ENCODE measurements at places on chromosomes 12 and 14. TPM values are rescaled to one million over a fixed set of nuclear protein-coding genes. Genes with fewer than 3 reads are reported as not detected.

The B4GALNT1 gene
- 0.51 TPM for total RNA-seq

The GALNT8 gene
- total RNA-seq = under 0.01 TPM

The OR4N2 gene
- total RNA-seq = not detected

The ULK1 gene
- total RNA-seq = 14.9 TPM

The APOLD1 gene
- 1.5 TPM for total RNA-seq

GRCh38 chr14:52845081-52845480 lies 53.7 kb upstream of the GNPNAT1 start:
- H3K4me3 ChIP-seq = no peak overlapping the region
- no peaks in the 10 kb centered on the region for H3K36me3 ChIP-seq
- H3K4me1 ChIP-seq = peaks cover 7% of the 10 kb centered on the region

DNA sequence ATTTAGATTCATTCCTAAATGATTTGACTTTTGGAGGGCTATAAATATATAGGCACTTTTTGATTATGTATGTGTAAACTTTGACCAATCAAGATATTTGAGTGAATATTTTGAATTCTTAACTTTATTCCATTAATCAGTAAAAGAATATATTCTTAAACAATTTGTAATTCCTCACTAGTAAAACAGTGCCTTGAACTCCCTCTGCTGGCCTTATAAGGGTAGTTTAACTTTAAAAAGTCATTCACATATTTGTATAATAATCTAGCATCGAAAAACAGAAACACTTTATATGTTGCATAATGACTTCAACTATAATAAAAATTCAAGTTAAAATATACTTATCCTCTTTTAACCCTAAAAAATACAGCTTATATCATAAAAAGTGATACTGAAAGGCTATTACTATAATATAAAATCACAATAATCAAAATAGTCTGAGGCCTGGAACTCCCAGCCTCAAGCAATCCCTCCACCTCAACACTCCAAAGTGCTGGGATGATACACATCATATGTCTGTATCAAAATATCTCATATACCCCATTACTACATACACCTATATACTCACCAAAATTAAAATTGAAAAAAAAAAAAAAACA lies 31.2 kb downstream of the CCDC59 start:
- H3K4me1 ChIP-seq = no peaks in the 10 kb centered on the region
- DNase-seq = peak; percentile 13
- H3K4me3 ChIP-seq = no peak overlapping the region
- no peaks in the 10 kb centered on the region for H3K36me3 ChIP-seq
- no peaks in the 10 kb centered on the region for H3K27me3 ChIP-seq

The SDR9C7 gene
- not detected for total RNA-seq

The GRIN2B gene
- total RNA-seq = not detected

DNA sequence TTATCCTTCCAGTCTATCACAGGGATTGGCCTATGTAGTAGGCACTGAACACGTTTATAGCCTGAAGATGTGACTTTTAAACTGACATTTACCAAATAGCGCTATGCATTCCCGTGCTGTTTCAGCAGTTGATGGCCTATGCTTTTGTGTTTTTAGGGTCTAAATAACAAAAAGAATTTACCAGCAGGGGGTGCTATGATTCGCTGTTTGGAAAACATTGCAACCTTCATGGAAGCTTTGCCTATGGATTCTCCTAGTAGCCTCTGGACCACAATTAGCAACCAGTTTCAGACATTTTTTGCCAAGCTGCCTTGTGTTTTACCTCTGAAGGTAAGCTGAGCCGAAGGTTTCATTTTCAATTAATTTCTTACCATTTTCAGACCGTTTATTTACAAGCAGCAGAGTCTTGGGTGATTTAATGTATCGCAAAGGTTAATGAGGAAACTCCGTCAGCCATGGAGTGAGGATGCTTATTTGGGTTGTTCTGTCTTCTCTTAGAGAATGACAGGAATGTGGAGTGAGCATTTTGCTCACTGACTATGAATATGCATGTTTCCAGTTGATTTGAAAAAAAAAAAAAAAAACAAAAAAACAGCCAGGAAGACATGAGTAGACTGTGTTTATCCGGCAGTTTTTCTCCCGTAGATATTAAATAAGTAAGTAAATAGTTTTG lies 133.1 kb downstream of the PRIMA1 start:
- no peaks in the 10 kb centered on the region for H3K27me3 ChIP-seq
- DNase-seq = peak; percentile 44
- no peaks in the 10 kb centered on the region for H3K36me3 ChIP-seq
- no peaks in the 10 kb centered on the region for H3K4me1 ChIP-seq
- H3K27ac ChIP-seq = no peak overlapping the region

The LGALS3 gene
- 434 TPM for total RNA-seq

Data from fibroblast of lung (primary cell).